Calu3 (cell line): ENCODE measurements at places on chromosomes 7 and 10. TPM values are rescaled to one million over a fixed set of nuclear protein-coding genes. Genes with fewer than 3 reads are reported as not detected.

- DNase-seq = no peak
Measured at GRCh38 chr10:27513451-27514191, 9.5 kb downstream of the RAB18 start.

GRCh38 chr7:25311346-25311745 lies 83.1 kb upstream of the NPVF start:
- no peak for DNase-seq

- no peak for DNase-seq
Measured at GRCh38 chr7:106419455-106420182, 134.8 kb upstream of the NAMPT start.

DNA sequence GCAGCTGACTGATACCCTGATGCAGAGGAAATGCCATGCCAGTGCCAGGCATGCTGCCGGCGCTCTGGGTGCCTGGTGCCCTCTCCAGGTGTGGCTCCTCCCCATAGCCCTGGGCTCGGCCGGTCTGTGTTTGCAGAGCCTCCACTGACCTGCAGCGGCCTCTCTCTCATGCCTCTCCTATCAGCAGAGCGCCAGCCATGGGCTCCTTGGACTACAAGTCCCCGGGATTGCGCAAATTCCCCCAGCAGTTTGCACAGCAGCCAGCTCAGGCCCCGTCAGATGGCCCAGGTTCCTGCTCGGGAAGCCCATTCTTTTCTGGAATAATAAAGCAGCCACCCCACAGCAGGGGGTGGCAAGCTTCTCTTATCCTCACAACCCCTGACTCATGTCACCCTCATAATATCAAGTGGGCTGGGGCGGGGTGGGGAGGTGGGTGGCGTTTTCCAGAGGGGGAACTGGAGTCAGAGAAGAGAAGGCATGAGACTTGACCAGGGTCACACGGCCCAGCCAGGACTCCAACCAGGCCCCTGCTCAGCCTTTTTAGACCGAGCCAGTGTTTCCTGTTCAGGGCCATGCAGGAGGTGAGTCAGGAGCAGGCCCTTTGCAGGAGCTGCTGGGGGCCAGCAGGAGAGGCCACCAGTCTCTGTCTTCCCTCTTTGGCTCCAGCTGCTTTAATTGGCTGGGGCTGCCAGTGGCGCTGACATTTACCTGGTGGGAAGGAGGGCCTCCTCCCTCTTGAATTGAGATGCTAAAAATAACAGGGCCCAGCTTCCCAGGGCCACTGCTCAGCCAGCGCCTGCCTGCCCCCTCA lies 58.6 kb downstream of the ZMIZ1 start:
- DNase-seq = peak; percentile 91

DNA sequence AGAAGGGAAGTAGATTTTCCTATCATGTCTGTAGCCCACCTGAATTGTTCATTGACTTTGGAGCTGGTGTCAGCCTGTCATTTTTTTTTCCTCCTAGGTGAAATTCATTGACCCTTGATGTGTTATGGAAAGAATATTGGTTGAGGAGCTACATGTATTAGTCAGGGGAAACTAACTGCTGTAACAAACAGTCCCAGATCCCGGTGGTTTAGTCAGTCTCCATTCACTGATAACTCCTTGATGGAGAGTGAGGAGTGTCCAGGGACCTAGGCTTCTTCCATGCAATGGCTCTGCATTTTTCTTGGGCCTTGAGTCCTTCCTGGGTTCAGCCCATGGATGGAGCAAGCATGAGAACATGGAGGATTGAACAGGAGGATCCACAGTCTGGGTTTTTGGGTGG lies 643.2 kb downstream of the LRMDA start:
- DNase-seq = no peak

DNA sequence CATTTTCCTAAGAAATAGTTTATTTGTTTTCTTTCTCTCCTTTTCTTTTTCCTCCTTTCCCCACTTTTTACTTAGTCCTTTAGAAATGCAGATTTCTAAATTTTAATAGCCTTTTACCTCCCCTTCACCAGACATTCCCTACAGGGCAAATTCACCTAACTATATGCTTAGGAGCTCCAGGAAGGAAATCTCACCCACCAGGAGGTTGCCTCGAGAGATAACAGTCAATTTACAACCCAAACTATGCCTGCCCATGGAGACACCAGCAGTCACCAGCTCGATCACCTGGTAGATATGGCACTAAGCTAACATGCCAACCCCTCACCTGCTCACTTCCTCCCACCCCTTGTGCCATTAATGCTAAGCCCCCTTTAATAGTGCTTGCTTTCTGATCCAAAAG lies 25.2 kb upstream of the CREB3L2 start:
- DNase-seq = no peak

- no peak for DNase-seq
Measured at GRCh38 chr7:99619571-99620130, 2.9 kb downstream of the ZSCAN25 start.

The PAX4 gene
- not detected in 2 replicates for total RNA-seq

The SPDYE9 gene
- not detected in 2 replicates for total RNA-seq

The ACHE gene
- total RNA-seq = 3.2 and 11.3 TPM in 2 replicates

The SKIDA1 gene
- total RNA-seq = 0.40 TPM in 1 of 2 replicates, not detected in the other

The MRC1 gene
- total RNA-seq = 0.09 TPM in 1 of 2 replicates, not detected in the other
